T-helper 17 cell (primary cell): ENCODE measurements at places on chromosomes 2 and 18.

DNA sequence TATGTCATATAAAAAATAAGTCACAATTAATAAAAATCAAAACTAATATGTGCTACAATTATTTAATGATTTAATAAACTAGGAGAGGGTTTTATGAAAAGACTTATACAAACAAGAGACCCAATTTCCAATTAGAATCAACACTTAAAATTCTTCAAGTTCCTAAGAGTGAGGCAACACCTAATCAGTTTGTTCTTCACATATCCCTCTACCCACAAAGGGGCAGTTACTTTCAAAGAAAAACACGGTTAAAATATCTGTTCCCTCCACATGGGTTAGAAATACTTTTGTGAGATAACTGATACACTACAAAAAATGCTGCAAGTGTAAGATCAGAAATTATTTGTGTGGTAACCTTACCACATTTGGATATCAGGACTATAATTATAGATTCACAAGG is 357.0 kb downstream of the ERBB4 start:
- DNase-seq, result no peak

GRCh38 chr2:152613235-152613634 is 104.0 kb downstream of the PRPF40A start:
- DNase-seq, result no peak

DNA sequence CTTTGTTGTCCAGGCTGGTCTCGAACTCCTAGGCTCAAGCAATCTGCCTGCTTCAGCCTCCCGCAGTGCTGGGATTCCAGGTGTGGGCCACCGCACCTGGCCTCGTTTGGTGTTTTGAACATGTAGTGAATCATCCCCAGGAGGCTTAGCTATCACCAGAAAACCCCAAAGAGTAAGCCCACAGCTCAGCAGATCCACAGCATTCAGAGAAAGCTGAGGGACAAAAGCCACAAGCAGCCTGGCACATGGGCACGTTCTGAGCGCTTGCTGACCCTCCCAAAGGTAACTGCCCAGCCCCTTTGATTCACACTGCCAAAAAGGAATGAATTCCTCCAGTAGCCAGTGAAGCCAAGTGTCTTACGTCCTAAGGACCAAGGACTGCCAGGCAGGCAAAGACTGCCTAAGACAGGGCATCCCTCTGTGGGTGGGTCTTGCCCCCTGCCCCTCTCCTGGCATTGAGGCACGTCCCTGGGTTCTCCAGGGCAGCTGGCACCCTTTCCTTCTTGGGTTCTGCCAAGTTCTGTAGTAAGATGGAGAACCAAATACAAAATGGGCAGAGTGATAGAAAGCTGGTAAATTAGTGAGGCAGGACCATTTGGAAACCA is 31.7 kb downstream of the MBP start:
- no peak for DNase-seq

DNA sequence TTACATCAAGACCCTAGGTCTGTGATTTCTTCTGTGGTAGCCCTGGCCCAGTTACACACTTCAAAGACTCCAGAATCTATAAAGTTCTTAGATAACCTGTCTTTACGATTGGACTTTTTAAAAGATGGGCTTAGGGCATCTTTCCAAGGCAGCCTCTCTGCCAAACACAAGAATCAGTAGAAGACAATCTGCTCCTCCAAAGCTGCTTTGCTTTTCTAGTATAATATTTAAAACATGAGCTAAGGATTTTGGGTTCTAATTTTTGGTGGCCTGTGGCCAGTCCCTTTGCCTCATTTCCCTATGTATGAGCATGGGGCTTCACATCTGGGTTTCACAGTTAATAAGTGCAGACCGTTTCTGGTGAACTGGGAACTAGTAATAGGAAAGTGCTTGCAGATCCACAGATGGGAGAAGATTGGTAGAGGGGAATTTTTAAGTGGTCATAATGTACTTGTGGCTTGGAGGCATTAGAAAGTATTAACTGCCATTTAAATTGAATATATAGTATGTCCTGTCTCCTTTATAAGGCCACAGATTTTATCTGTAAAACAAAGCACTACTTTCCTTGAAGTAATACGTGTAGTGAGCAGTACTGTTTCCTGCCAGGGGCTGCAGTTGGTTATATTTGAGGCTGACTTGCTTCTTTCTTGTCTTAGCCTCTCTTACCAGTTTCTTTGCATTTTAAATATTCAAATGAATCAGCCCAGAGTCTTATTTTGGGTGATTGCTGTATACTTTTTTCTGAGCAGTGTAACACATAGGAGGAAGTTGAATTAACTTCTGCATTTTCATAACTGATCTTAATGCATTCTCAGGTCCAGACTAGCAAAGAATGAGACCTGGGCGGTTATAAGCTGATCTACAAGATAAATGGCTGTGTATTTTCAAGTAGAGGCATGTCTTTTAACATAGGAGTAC is 1.5 kb downstream of the ARPC2 start:
- DNase-seq, result no peak

- DNase-seq, result no peak
These were observed 206.5 kb downstream of the PDE1A start for GRCh38 chr2:182220335-182220734.

GRCh38 chr2:174445248-174445647 is 41.6 kb downstream of the GPR155 start:
- DNase-seq, result no peak

GRCh38 chr18:31850844-31851243 is 90.2 kb upstream of the SLC25A52 start:
- no peak for DNase-seq

- DNase-seq, result no peak
These were observed 550.7 kb downstream of the RNF144A start for GRCh38 chr2:7467782-7468447.

DNA sequence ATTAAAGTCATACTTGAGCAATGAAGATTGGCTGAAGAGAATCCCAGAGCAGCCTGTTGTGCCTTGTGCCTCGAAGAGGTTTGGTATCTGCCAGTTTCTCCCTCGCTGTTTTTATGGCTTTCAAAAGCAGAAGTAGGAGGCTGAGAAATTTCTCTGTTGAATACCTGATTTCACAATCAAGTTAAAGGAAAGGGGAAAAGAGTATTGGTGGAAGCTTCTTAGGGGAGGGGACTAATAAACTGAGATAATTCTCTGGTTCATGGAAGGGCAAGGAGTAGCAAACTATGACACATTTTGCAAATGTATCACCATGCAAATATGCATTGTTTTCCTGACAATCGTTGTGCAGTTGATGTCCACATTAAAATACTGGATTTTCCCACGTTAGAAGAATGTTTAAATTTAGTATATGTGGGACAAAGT is at the start of gene IL1B:
IL1B (minus strand) TSS at position 85 of the 423 bp plus-strand sequence. CDS start 550 bp downstream, outside the sequence.
- DNase-seq, result no peak

- no peak for DNase-seq
These were observed 22.9 kb downstream of the ARL5A start for GRCh38 chr2:151805343-151805742.

DNA sequence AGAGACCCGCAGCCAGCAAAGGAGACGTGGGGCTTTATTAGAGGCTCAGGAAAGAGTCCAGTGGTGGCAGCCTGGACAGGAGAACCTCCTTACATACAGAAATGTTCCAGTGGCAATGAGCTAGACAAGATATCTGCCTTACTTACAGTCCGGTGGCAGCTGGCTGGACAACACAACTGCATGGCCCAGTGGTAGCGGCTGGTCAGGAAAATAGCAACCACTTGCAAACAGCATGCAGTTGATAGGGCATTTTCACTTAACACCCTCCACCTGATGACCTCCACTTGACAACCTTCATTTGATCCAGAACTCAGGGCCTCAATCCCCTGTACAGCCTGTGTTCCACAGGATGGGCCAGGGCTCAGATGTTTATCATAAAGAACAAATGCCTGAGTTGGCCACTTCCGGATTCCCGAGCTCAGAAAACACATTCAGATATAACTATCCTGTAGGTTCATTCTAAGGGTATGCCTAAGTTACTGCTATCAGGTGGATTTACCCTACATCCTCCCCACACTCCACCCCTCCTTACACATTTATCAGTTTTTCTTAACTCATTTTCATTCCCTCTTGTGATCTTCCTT is 63.3 kb upstream of the ITPRID2 start:
- no peak for DNase-seq

DNA sequence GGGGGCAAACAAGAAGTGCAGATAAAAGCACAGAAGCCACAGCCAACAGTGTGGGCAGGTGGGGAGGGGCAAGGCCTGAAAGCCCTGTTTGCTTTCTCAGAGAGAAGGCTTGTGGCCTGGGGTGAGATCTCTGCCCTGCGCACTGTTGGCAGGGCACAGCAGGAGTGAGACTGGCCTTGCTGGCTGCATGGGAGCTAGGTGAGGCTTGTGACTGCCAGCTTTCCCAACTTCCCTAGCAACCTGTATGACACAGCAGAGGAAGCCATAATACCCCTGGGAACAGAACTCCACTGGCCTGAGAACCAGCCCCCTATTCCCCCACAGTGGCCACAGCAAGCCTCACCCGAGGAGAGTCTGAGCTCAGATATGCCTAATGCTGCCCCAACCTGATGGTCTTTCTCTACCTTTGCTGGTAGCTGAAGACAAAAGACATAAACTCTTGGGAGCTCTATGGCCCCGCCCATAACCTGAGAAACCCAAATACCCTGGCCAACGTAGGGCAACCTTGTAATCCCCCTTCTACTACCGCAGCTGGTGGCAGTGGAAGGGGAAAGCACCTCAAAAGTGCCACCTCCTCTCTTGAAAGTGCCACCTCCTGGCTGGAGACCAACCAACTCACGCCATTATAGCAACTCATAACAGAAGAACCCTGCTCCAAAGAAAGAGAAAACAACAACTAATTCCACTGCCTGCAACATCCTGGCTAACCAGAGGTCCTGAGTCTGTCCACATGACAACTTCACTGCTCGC is 44.4 kb downstream of the LCT start:
- DNase-seq, result no peak

DNA sequence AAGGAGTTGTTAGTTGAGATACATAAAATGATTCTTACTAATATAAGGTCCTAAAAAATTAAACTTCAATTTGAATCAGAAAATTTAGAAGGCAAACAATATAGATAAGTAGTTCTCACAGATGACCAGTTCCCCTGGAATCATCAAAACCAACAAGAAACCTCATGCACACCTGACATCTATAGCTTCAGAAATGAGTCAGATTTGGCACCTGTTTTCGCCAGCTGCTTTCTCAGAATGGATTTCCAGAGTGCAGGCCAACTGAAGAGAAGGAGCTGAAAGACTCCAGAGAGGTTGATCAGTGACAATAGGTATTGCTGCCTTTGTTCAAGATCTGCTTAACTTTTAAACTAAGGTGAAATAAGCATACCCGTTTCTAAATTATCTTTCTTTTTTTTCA is 192.4 kb downstream of the RDH14 start:
- DNase-seq, result no peak
